ENCODE measurements at places on chromosomes 3 and 15.

DNA sequence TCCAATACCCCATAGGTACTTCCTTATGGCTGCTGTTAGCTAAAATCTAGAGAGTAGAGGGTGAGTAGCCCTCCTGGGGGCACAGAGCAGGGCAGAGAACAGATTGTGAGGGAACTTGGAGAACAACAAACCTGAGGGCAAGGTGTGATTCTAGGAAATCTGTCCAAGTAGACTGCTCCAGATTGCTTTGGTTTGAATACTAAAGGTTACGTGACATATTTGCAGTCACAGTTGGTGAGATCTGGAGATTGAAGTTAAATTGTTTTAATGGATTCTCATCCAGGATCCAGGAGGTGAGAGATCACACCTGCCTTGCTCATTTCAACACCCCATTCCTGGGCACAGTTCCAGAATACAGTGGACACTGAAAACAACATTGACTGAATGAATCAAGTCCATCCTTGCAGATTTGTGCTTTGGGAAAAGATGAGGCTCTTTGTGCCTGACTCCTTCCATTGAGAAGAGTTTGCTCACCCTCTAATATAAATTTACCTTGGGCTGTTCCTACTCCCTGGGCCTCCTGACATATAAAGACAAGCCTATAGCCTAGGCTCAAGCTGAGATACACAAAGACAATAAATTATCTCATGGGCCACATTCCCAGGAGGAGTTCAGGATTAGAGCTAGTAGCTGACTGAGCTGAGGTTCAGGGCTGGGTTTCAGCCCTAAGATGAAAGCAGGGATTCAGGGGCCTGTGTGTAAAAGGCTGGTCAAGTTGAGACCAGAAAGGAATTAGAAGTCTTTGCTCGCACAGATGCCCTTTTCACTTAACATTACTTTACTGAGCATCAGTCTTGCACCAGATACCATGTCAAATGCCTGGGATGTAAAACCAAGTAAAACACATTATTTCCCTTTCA, 400.9 kb upstream of the MCTP2 start:
- no peak for DNase-seq

- no peak for DNase-seq
Observed at GRCh38 chr15:40436892-40437751, 3.6 kb upstream of the BAHD1 start.

DNA sequence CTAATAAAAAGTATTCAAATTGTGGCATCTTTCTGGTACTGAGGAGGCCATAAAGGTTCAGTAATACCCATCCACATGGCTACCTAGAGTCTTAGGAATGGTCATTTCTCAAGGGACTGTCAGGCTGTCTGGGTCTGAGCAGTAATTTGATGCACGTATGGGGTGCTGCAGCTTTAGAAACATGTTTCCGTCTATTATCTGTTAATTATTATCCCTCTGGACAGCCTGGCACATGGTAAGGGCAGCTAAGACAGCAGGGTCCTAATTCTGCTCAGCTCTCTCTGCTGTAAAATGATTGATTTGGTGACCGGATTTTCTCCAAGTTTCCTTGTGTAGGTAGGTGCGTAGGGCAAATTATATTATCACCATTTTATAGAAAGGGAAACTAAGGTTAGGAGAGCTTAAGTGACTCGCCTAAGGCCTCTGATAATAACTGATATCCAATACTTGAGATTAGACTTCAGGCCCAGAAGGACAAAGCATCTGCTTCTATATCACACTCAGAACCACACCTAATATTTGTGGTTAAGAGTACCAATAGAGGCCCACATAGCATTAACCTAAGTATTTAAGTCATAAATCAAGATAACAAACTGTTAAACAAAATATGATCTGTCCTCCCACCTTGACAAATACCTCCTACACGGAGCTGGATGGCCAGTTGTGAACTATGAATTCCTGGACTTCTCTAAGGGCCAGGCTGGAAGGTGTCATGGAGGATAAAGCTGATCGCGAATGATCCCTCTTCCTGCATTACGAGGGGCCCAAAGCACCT, 2.9 kb upstream of the RAP2B start:
- no peak for DNase-seq

DNA sequence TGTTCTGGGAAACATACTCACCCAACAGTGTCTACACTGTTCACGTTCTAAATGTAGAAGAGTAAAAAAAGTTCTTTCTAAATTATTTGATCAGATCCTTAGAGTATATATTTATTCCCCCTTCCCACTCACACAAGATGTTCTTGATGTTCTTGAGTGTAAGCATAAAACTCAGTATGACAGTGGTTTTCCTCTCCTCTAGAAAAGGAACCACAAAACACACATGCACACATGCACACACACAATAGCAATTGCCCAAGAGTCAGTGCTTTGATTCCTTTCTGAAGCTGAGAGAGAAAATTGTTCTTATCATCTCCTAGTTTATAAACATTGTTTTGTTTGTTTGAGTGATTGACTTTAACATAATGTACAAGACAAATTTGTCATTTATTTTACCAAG, 123.2 kb upstream of the PHLDB2 start:
- DNase-seq: no peak

DNA sequence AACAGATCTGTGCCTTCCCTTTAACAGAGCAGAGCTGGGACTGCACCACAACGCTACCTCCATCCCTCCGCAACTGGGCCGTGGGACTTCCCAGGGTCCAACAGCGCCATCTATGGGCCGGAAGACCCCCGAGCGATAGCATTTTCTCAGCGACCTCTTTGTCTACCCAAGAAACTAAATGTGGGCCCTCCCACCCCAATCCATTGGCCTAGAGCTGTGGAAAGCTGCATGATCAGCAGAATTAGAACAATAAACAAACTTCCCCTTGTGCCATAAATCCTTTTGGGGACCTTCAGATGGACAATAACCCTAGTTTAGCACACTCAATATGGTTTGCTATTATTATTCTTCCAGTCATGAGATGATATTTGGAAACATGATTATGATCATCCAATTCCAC, 74.8 kb upstream of the NTRK3 start:
- DNase-seq: no peak

GRCh38 chr15:44711743-44712345, 527 bp downstream of the B2M start:
- no peak for DNase-seq

DNA sequence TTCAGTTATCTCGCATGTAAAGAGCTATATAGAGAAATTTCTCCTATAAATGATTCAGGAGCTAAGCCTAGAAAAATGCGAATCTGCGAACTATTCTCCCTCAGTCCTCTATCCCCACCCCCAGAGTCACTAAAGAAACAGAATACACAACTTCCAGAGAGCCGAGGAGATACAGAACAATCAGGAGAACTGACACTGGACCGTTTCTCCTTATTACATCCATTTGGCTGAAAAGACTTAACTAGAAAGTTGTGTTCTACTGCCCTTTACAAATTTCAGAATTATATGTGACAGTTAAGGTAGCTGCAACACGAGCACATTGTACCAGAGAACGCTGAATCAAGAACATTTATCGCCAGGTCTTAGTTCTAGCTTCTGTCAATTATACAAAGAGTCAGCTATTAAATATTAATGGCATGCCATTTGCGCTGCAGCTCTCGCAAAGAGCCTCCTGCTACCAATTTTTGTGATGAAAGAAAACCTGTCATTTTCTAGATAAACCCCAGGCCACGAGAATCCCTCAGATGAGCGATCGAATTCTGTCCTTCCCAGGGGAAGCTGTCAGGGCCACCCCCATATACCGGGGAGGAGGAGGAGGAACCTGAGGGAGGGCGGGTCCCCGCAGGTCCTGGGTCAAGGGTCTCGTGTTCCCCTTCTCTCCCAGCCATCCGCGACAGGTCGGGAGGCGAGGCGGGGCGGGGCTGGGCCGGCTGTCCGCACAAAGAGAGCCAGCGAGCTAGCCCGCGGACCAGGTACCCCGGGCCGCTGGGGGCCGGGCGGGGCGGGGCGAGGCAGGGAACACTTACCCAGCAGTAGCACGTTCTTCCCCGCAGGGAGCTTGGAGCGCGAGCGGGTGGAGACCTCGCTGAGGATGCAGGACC, 878 bp downstream of the DYNC1LI1 start:
- no peak for DNase-seq

- no peak for DNase-seq
Observed at GRCh38 chr3:104546301-104546700, 820.4 kb upstream of the ALCAM start.

- no peak for DNase-seq
Observed at GRCh38 chr15:69469467-69470201, 17.0 kb downstream of the RPLP1 start.

- DNase-seq: peak; percentile 14
Observed at GRCh38 chr3:172787746-172788145, 37.2 kb downstream of the ECT2 start.

DNA sequence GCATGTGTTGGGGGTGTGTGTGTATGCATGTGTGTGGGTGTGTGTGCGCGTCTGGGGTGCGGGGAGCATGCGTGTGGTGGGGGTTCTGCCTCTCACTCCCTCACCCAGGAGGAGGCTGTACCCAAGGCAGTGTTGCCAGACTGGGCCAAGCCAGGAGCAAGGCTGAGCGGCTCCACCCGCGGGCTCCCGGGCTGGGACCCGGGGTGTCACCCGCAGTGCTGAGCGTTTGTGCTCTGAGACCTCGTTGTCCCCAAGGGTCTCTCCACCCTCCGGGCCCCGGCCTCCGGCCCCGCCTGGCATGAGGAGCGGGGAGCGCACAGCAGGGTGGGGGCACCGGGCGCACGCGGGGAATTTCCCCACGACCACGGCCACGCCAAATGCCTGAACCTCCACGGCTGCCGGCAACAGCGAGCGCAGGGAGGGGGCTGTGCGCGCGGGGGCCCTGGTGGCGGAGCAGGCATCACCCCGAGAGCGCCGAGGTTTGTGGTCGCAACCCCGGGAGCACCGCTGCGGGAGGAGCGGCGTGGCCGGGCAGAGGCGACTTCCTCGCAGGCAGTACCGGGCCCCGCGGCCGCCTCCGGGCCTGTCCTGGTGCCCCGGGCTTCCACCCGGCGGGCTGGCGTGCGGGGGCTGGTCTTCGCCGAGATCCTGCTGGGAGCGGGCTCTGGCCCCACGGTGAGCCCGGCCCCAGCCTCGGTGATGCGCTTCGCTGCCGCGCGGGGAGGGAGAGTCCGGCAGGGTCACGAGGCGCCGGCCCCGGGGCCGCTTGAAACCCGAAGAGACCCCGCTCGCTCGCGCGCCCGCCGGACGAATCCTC, 7.4 kb upstream of the OCA2 start:
- DNase-seq: no peak

DNA sequence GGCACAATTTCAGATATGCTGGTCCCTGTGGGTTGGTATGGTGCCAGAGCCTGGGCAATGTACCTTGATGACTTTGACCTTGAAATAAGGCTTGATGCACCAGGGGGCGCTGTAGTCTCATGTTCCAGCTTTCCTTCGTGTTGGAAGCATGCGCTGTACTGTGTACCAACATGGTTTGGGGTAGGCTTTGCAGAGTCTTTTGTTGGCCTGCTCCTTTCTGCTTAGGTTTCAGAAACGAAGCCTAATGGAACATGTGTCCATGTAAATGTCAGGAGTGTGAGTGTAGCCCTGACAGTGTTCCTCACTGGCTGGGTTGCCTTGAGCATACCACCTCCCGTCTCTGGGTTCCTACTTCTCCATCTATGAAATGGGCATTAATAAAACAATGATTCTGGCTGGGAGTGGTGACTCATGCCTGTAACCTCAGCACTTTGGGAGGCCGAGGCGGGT, 3.6 kb upstream of the CCR4 start:
- DNase-seq: peak; percentile 17

DNA sequence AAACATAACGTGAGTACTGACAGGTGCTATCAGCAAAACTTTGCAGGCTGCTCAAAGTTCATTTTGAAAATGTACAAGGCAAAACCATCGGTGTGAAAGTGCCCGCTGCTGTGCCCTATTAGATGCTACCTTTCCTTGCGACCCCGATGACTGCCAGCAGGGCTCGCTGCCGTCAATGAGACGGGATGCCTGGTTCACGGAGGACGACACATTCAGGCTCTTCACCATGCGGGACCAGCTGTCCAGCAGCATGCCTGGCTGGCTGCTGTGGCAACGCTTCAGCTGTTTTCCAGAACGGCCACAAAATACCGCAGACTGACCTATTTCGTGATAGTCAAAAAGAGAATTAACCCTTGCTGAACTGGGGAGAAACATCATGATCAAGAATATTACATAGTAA, 92.7 kb upstream of the OCA2 start:
- DNase-seq: peak; percentile 48

- DNase-seq: no peak
Observed at GRCh38 chr3:115814006-115814405, 190.7 kb downstream of the GAP43 start.

- DNase-seq: no peak
Observed at GRCh38 chr3:42979044-42979972, at the start of gene GASK1A. GASK1A (plus strand) TSS chr3:42979311; CDS start chr3:42979643, 332 bp downstream.

DNA sequence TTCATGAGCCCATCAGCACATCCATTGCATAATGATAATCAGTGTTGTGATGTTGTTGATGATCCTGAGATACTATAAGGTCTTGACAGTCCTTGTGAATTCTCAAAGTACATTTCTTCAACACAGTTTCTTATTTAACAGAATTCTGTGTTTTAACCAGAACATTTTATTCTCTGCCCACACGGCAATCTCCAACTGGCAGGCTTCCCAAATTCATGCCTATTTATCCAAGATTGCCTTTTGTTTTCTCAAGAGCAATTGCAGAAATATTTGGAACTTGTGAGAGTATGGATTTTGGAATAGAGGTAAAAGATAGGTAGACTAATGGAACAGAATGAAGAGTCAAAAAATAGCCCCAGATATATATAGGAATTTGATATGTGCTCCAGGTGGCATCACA, 116.0 kb downstream of the UACA start:
- DNase-seq: no peak

- DNase-seq: no peak
Observed at GRCh38 chr3:131283862-131284261, 97.7 kb upstream of the NUDT16 start.

DNA sequence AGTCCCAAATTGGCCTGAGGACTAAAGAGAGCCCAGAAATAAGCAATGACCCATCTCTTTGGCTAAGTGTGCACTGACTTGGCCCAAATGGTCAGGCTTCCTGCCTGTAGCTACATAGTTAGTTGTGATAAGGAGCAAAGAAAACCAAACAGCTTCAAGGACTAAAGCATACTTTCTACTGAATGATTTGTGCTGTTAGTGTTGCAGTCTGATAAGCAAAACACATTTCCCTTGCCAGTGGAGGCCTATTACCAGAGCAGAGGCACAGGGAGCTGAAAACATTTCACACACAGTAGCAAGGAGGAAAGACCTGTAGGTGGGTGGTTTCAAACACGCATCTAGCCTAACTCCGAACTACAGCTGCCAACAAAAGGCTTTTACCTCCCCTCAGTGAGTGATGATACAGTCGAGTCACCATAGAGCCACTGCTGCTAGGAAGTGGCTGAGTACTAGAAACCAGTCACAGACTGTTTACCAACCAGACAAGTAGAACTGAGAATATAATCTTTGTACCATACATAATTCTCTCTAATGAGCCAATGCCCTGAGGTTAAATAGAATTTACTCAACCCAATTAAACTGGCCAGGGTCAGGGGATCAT, 222.3 kb upstream of the THBS1 start:
- peak; percentile 39 for DNase-seq

GRCh38 chr15:93887151-93887550, 344.2 kb upstream of the MCTP2 start:
- DNase-seq: no peak

GRCh38 chr15:86833595-86833994, 753.9 kb downstream of the AGBL1 start:
- no peak for DNase-seq

- no peak for DNase-seq
Observed at GRCh38 chr15:98682992-98683701, 34.8 kb downstream of the IGF1R start.

GRCh38 chr3:64086479-64087252, 63.4 kb upstream of the PSMD6 start:
- DNase-seq: no peak
